ENCODE measurements at places on chromosomes 3 and 15.

DNA sequence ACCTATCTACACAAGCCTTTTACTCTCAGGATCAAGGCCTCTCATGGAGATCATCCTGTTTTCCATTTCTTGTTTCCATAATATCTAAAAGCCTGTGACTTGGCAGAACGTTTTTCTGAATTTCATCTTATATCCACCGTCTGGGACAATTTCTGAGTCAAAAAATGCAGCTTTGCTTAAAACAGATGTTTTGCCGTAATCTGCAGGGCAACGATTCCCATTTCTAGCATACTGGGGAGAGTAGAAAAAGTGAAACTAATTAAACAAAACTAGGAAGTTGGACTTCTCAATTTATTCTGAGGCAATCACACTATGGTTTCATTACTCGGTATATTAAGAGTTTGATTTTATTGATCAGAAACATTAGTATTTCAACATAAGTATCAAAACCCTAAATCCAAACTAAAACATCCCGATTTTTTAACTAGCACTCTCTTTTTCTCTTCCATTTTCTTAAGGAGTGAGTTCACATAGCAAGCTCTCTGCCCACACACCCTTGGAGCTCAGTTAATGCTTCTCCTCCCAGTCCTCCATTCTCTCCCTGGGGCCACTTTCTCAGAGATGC is 33.6 kb downstream of the SPATA12 start:
- DNase-seq: no peak

DNA sequence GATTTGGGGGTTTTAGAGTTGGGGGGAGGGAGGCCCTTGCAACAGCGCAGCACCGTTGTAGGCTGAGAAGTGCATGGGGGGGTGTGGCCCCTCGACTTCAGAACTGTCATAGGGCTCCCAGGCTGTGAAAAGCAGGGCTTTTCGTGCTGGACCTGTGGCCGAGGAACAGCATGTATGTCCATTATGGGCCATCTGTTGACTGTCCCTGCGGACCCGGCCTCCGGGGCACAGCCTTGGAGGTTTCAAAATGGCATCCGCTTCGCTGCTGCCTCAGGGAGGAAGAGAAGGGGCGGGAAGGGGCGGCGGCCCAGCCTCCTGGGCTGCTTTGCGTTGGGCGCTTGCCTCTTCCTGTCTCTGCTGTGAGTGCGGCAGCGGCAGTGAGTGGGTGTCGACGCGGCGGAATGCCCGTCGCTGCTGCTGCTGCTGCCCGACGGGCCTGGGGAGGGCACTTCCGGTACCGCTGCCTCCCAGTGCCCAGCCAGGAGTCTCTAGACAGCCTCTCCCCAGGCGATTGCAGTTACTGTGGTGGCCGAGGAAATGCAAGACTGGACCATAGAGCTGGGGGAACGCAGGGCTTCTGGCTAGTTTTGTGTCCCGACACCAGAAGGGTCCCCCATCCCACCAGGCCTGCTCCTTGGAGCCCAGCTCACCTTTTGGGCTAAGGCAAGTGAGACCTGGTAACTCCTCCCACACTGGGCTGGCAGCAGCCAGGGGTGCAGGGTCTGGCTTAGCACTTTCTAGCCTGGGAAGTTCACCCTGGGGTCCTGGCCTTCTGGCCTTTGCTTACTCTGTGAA is 1.9 kb downstream of the GNAI2 start:
- peak; percentile 85 for DNase-seq

DNA sequence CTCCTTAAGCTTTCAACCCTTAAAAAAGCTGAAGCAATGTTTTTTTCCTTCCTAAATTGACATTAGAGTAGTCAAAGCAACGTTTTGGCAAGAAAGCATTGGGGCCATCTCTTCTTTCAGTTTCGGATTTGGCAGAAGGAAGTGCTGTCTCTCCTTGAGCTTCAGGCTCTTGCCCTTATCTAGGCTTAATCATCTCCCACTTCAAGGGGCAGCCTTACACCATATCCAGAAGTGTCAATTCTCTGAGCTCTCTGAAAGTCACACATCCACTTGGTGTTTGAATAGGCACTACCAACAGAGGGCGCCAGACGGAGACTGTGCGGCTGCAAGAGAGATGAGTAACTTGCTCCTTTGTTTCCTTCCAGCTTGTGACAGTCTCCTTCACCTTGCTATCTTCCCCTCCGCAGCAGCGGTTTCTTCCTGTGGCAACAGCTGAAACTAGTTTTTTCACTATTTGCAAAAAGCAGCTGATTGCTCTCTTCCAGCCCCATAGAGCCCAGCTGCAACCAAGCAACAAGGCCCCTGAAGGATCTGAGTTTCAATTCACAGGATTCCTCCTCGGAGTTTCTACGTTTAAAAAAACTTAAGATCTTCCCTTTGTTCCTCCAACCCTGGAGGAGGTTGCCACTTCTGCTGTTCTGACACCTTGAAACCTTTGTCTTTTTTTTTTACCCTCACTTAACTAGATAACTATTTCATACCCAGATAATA is 147.0 kb upstream of the SLCO3A1 start:
- DNase-seq: peak; percentile 85

GRCh38 chr15:57509965-57510364 is 81.7 kb upstream of the MYZAP start:
- no peak for DNase-seq

DNA sequence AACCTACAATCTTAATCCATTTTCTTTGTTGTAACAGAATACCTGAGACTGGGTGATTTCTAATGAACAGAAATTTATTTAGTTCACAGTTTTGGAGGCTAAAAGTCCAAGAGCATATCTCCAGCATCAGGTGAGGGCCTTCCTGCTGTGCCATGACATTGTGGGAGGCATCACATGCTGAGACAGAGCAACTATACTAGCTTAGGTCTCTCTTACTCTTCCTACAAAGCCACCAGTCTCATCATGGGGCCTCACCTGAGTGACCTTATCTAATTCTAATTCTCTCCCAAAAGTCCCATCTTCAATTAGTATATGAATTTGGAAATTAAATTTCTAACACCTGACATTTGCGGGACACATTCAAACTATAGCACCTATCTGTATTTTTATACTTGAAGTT is 247.1 kb upstream of the MRPL3 start:
- DNase-seq: no peak

GRCh38 chr3:17070161-17070959 is 185.6 kb downstream of the PLCL2 start:
- no peak for DNase-seq

DNA sequence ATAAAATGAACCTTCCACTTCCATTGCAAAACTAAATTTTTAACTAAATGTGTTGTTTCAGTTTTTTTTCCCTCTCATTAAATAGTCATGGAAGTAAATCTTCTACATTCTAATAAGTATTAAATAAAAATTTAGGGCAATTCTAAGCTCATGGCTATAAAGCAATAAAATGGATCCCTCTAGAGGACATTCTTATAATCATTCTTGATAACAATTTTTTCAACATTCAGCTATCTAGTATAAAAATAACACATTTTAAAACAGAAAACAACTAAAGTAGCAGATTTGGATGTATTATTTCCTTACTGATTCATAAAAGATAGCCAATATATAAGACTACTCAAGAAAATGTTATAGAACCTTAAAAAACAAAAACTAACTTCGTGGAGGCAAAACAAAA is 393.1 kb downstream of the PLOD2 start:
- no peak for DNase-seq

GRCh38 chr3:188205992-188206416 is 52.0 kb downstream of the LPP start:
- DNase-seq: no peak

DNA sequence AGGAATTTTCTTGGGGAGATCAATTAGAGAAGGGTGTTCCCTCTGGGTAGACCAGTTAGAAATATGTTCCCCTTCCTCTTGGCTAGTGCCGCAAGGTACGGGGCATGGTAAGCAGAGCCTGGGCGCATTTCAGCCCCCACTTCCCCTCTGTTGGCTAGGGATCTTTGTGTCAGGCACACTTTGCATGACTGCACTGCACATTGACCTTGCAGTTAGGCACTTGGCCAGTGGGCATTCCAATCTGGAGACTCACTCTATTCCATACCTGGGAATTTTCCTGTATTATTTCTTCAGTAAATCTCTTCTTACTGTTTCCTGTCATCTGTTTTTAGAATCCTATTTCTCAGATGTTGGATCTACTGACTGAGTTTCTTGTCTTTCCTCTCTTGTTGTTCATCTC is 30.0 kb upstream of the CACNA1D start:
- no peak for DNase-seq

- no peak for DNase-seq
These were observed 205.9 kb downstream of the RPLP1 start for GRCh38 chr15:69658411-69658945.

- no peak for DNase-seq
These were observed 648.7 kb upstream of the CCDC54 start for GRCh38 chr3:106728315-106729098.

GRCh38 chr3:192915304-192915703 is 2.4 kb downstream of the MB21D2 start:
- DNase-seq: no peak

DNA sequence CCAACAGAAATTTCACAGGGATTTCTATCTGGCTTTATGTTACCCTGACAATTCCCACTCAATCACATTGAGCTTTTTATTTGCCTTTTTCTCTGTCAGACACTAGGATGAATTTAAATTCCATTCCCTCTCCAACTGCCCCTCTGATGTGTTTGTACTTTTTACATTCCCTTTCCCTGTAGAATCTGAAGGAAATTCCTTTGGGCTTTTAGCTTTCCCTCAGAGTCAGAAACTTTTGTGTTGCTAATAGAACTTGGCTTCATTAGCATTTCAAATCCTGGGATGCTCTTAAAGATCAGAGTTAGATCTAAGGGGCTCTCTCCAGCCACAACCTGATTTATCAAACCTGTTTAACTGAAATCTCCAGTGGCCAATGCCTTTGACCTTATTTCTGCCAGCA is 7.9 kb upstream of the RARB start:
- no peak for DNase-seq

DNA sequence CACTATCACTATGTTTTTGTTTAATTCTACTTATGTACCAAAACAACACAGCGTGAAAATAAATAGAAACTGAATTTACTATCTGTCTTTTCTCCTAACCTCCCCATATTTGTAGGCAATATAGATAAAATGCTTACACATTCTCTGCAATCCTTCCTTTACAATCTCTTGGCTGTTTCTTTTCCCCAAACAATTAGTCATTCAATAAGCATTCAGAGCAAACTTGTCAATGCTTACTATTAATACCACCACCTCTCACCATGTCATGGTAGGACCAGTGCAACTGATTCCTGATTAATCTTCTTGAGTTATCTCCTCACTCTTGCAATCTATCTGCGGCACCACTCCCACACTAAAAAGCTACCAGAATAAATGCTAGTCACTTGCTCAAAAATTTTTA is 74.0 kb upstream of the TTBK2 start:
- DNase-seq: no peak

- no peak for DNase-seq
These were observed 14.2 kb downstream of the SV2B start for GRCh38 chr15:91114301-91114700.

DNA sequence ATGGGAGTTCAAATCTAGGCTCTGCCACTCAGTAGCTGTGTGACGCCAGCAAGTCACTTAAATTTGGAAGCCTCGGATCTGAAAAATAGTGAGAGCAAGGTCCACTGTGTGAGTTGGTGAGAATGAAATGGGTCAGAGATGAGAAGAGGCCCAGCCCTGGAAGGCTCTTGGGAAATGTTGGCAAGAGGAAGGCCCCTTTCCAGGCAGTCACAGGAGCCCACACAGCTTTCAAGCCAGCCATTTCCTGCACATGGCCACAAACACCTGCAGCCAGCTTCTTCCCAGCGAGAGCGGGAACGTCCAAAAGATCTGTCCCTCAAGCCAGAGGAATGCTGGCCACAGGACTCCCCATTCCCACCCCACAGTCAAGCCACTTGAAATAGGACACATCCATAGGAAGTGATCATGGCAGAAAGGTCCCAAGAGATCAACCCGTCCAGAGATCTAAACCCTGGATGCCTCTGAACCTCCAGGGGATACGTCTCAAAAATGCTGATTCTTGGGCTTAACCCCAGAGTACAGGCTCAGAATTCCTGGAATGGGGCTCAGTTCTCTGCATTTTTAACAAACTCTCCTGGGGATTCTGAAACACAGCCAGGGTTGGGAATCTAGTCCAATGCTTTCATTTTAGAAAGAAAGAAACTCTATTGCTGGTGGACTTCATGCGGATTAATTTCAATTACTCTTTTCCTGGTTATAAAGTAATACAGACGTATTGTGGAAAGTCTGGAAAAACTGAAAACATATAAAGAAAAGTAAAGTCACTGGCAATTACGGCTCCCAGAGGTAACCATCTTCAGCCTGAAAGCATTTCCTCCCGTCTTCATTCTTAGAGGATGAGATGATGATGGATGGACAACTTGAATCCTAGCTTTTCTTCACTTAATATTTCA is 35.9 kb downstream of the NTRK3 start:
- DNase-seq: no peak

- no peak for DNase-seq
These were observed 44.6 kb downstream of the FMN1 start for GRCh38 chr15:33149919-33150318.

DNA sequence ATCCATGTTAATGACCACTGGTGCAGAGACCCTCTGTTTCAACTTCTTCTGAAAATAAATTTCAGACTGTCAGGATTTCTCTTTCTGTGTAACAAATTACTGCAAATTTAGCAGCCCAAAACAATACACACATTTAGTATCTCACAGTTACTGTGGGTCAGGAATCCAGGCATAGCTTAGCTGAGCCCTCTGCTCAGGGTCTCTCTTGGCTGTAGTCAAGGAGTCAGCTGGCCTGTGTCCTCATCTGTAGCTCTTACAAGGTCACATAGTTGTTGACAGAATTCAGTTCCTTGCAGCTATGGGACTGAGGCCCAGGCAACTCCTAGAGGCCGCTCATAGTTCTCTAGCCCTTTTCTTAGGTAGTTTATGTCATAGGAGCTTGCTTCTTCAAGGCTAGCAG is 51.9 kb downstream of the NKIRAS1 start:
- DNase-seq: no peak

- DNase-seq: no peak
These were observed 8.4 kb downstream of the CSK start for GRCh38 chr15:74790080-74790916.

DNA sequence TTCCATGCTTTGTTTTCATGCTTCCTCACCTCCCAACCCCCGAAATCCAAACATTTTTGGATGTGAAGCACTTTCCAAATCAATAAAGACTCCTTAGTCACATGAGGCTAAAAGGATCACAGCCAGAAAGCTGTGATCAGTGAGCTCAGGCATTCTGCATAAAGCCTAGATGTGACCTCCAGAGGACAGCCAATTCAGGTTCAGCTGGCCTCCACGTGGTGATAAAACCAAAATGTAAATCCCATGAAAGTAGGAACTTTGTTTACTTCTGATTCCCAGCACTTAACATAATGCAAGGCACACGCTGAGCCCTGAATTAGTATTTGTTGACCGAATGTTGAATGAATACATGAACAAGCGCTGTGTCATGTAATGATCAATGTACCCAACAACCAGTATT is 249.5 kb upstream of the EOMES start:
- no peak for DNase-seq

DNA sequence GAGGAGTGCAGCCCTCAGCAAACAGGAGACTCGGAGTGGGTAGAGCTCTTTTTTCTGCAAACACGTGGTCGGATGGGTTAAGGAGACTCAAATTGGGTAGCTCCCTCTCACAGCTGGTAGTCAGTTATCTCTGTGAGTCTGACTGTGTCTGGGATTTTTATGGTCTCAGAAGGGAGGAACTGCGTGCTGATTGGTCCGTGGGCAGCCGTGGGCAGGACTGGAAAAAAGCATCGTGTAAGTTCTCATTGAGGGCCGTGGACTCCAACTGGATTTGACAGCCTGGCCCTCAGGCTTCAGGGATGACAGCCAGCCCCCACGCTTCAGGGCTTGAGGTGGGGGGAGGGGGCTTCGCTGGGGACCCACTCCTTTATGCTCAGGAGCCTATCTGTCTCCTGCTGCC is 463.9 kb downstream of the EPHA3 start:
- DNase-seq: no peak

- DNase-seq: no peak
These were observed 9.9 kb upstream of the EID1 start for GRCh38 chr15:48868023-48868422.
